NCI-H1436 treated with DMSO at 0.1 percent for 48 hours (cell line): ENCODE measurements at places on chromosomes 3 and 15.
A peak's percentile ranks its signal among the peaks of the same experiment; 100 is the strongest.

DNA sequence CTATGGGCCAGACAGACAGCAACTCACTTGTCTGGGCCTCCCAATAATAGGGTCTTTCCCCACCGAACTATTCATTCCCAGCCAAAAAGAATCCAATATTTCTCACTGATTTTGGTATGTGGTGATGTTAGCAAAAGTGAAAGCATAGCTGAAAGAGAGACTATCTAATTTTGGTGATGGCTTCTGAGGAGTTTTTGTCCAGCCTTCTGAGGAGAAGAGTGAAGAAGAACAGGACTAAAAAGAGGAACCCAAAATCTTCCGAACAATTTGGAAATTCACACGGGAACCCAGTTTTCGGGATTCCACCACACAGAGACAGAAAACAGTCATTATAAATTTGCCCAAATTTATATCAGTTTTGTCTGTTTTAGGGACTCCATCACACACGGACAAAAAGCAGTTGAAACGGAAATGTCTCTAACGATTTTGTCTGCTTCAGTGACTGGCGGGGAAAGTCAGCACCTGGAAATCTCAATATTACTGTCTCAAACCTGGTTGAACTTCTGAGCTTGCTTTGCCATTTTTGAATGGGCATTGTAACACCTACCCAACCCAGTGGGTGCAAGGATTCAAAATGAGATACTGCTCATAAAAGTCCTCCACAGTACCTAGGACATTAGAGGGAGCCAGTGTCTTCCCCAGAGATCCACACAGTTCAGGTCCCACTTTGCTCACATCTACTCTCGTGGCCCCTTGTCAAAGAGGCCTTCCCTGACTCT, 9.1 kb downstream of the CD80 start:
- no peak for DNase-seq

- DNase-seq = no peak
These were observed 45.3 kb upstream of the SEC22A start for GRCh38 chr3:123156276-123156995.

- no peak for DNase-seq
These were observed 39.2 kb downstream of the MASP1 start for GRCh38 chr3:187252311-187252710.

- no peak for DNase-seq
These were observed 24.7 kb downstream of the PARP14 start for GRCh38 chr3:122705379-122705778.

- DNase-seq = no peak
These were observed 434.7 kb upstream of the ARRDC4 start for GRCh38 chr15:97525809-97526208.

- DNase-seq = no peak
These were observed 10.1 kb downstream of the STRIT1 start for GRCh38 chr3:155283092-155284056.

GRCh38 chr15:64905119-64905831, 6.4 kb upstream of the ANKDD1A start:
- DNase-seq = no peak

- DNase-seq = no peak
These were observed 26.5 kb upstream of the RYK start for GRCh38 chr3:134277066-134277660.

DNA sequence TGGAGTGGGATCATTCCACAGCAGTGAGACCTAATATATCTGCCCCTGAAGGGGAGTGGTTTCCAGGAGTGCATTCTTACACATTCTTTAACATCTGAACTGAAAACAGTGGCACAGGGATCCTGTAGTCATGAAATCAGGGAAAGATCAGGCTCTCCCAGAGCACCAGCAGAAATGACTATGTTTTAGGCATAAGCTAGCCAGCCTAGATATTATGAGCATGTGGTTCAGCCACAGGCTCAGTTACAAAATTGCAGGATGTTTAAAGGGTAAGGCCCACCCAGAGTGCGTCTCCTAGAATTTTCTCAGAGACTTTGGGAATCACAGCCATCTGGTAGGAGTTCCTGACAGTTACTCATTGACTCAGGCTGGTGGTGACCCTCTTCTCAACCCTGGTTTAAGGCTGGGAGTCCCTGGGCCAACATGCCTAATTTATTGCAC, 20.9 kb downstream of the FSTL1 start:
- no peak for DNase-seq

DNA sequence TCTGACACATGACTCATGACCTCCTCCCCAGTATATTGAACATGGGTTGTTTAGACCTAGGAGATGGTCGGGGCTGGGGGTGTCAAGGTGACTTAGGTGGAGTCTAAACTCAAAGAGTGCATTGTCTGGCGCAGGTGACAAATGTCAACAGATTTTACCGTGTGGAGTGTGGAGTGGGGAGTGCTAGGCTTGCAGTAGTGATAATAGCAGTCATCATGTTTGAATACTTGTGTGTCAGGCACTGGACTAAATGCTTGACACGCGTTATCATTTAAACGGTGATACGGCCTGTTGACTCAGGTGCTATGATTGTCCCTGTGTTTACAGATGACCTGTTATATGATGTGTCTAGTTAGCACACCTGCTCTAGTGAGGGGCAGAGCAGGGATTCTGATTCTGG, 30.8 kb downstream of the MUC20 start:
- DNase-seq = peak; percentile 70

DNA sequence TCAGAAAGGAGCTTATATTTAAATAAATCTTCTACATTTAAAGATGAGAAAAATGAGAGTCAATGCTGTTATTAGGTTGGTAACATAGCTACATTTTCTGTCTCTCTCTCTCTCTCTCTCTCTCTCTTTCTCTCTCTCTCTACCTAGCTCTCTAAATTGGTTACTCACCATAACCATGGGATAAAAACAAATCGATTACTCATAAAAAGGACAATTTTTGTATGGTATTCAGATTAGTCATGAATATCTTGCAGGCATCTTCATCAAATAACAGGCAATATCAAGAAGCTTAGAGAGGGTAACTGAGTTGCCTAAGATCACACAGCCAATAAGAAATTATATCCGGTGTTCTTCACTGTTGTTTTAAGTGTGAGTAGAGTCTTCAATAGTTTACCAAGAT, 81.8 kb upstream of the ALCAM start:
- no peak for DNase-seq

- no peak for DNase-seq
These were observed 118.1 kb downstream of the RPL22L1 start for GRCh38 chr3:170751899-170752293.

GRCh38 chr15:52362497-52362896, 66.9 kb upstream of the MYO5C start:
- DNase-seq = no peak

DNA sequence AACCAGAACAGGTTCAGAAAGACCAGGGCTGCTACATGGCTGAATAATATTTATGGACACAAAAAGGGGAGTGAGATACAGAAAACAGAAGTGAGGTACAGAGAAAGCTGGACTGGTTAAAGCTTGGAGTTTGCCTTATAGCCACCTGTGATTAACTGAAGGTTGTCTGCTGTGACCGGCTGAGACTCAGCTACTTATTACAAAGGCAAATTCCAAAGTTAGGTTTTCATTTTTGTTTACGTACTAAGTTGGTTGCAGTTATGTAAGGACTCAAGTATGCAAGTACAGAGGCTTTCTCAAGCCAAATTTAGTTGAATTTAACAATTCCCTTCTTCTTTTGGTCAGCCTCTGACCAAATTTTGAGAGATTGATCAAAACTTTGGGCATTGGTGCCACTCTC, 264.6 kb downstream of the THSD4 start:
- no peak for DNase-seq

- no peak for DNase-seq
These were observed 15.1 kb upstream of the TCAIM start for GRCh38 chr3:44323341-44323955.

DNA sequence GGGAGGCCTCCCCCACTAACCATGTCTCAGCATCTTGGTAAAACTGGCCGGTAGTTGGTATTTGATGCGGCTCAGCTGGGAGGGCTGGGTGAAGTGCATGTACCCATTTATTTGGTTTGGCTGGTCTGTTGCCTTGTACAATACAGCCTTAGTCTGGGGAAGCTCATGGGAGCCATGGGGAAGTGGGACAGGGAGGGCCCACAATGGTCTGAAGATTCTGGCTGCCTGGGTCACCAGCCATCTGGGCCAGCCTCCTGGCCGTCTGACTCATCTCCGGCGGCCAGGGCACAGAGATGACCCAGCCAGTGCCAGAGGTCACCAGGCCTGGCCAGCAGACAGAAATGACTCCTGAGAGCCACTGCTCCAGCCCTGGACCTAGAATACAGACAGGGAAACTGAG, 51.6 kb upstream of the SMAD6 start:
- DNase-seq = no peak

DNA sequence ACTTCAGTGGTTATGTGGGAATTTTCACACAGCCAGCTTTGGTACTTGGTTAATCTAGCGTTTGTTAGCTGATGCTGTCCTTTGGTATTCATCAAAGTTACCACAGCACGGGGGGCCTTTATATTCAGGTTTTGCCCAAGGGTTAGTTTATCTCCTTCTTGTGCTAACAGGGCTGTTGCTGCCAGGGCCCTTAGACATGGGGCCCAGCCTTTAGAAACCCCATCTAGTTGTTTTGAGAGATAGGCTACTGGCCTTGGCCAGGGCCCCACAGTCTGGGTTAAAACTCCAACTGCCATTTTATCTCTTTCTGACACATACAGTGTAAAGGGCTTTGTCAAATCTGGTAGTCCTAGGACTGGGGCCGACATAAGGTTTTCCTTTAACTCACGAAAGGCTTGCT, 7.5 kb upstream of the DNAAF4 start:
- DNase-seq = no peak

DNA sequence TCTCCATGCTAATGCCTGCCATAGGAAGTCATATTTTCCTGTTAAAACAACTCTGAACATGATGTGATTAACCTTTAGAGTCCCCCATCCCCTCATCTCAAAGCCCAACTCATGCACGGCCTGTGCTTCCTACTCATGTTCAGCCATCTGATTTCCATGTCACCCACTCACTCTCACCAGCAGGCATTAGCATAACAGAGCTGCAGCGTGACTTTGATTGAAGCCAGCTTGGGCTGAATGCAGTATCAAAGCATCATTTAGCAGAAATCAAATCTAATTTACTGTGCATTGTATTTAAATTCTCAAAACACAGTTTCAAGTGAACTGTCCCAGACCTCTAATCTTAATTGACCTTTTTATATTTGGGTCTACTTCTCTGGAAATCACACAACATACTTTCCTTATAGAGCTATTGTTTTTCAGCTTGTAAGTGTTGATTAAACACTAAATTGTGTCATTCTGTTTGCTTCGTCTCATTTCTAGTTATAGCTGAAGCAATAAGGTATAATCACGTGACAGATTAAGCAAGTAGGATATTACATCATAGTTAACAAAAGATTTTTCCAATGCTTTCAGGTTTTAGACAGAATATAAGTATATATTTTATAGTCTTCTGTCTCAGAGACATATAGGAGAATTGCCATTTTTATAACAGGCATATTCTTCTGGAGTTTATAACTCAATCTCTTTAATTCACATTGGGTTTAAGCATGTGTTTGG, 501.5 kb downstream of the ROBO2 start:
- no peak for DNase-seq

DNA sequence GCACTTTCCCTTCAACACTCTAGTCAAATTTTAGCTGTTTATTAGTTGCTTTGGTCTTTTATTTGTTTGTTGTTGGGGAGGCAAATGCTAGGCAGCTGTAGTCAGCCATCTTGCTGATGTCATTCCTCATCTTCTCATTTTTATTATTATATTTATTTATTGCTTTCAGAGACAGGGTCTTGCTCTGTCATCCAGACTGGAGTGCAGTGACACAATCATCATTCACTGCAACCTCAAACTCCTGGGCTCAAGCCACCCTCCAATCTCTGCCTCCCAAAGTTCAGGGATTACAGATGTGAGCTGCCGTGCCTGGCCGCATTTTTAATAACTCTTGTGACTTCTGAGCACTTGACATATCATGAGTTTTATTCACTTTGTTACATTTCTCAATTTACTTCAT, 441.4 kb downstream of the DIPK2A start:
- no peak for DNase-seq

DNA sequence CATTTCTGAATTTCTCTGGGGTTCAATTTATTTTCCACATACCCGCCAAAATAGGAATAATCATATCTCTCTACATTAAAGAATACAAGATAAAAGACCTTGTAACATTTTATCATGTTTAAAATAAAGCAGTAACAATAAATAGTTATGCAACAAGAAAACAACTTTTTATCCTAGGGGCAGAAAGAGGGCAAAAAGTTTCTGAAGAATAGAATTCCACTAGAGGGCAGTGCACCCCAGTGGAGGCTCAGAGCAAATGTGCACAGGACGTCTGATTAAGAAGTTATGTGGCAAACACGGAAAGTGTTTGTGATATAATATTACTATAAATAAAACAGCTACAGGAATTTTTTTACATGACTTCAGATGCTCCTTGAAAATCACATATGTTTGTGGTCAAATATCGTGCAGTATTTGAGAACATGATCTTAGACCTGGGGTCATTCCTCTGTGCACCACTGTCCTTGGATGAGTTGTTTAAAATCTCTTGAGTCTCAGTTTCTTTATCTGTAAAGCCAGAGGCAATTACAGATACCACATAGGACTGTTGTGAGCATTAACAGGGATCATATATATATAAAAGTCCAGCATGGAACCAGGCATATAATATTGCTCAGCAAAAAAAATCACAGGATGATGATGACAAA, 13.2 kb upstream of the PIK3R4 start:
- no peak for DNase-seq

DNA sequence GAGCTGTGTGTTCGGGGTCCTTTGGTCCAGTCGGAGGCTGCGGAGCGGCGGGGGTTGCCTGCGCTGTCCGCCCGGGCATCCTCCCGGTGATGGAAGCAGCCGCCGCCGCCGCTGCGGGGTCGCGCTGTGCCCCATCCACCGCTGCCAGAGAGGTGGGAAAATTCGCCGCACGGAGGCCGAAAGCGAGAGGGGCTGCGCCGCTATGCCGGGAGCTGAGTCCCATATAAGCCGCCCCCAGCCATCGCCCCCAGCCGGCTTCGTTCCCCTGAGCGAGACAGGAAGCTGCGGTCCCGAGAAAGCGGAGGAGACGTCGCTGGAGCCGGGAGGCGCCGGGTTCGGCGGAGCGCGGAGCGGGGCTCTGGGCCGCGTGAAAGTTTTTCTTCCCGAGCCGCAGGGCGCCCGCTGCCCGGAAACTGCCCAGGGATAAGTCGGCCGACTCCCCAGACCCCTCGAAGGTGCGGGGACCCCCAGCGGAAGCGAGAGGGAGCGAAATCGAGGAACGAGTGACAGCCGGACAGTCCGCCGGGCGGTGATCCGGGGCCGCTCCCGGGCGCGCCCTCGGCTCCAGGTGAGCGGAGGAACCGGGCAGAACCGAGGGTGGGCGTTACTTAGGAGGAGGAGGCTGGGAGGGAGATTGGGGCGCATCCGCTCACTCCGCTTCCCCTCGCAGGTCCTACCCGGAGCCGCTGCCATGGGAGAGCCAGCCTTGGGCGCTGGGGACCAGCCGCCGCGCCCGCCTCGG, 574 bp downstream of the CHST2 start:
- DNase-seq = no peak

GRCh38 chr3:138112362-138112761, 3.0 kb downstream of the DZIP1L start:
- no peak for DNase-seq
